ENCODE measurements at places on chromosomes 5 and 9. TPM values are rescaled to one million over a fixed set of nuclear protein-coding genes. Genes with fewer than 3 reads are reported as not detected.

Gene LURAP1L
- 32.7 TPM for total RNA-seq

- peak within 1 kb of the TSS; percentile 71 for H3K27ac ChIP-seq
- H3K27me3 ChIP-seq, result peaks cover 6% of the 10 kb centered on the region
- peak; percentile 88 for DNase-seq
These were observed at the start of gene RXRA for GRCh38 chr9:134325813-134326723. Gene RXRA, plus strand, starts transcription at chr9:134326455. Its CDS starts 177 bp downstream, at chr9:134326632.

GRCh38 chr5:150107909-150108447, 21.6 kb upstream of the CSF1R start:
- H3K4me1 ChIP-seq, result peaks cover 37% of the 10 kb centered on the region
- no peak for DNase-seq
- H3K27ac ChIP-seq, result peak overlapping the region; percentile 94

- DNase-seq, result no peak
- no peaks in the 10 kb centered on the region for H3K27me3 ChIP-seq
- H3K36me3 ChIP-seq, result peaks cover 30% of the 10 kb centered on the region
- no peak overlapping the region for H3K4me3 ChIP-seq
These were observed 21.6 kb downstream of the NFX1 start for GRCh38 chr9:33311953-33312352.

DNA sequence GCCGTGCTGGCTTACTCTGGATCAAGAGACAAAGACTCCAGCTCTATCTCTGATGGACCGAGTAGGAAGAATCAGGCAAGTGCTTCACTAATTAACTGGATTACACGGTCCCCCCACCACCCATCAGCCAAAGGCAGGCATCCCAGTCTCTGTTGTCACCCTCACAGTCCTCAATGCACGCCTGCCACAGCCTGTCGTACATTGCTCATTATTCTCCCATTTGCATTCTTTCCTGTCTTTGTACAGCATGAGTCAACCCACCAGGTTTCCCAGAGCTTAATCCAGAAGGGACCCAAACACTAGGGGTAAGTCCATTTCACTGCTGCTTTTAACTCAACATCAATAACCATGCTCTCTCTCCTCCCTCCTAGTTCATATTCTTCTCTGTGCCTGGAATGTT, 44.4 kb downstream of the PCA3 start:
- peaks cover 26% of the 10 kb centered on the region for H3K4me1 ChIP-seq
- H3K27ac ChIP-seq, result no peak overlapping the region
- no peaks in the 10 kb centered on the region for H3K36me3 ChIP-seq
- H3K27me3 ChIP-seq, result peaks cover 9% of the 10 kb centered on the region

Gene SPATA31D4
- total RNA-seq, result not detected

Gene PCA3
- not detected for total RNA-seq

DNA sequence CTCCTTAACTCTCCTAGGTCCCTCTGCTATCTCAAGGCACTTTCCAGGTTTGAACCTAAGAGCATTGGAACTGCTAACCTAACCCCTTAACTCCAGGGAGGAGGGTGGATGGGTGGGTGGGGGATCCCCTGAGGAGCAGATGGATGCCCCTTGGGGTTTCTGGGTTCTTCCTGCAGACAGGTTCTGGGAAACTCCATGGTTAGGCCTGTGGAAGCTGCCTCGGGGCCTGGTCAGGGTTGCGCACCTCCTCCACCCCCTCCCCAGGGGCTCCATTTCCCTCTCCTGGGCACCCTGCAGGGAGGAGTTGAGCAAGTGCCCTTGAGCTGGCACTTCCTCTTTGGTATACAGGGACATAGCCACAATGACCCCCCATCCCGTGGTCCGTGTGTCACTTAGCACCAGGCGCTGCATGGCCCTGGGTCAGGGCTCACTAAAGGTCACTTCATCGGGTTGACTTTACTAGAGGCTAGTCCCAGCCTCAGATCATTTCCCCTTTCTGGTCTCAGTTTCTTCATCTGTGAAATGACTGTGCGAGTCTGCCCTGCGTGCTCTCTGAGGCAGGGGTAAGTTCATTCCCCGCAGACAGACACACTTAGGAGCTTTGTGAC, 16.0 kb downstream of the CXXC5 start:
- H3K27ac ChIP-seq, result no peak overlapping the region
- DNase-seq, result no peak
- no peak overlapping the region for H3K4me3 ChIP-seq
- no peaks in the 10 kb centered on the region for H3K27me3 ChIP-seq
- peaks cover 33% of the 10 kb centered on the region for H3K4me1 ChIP-seq

- H3K4me3 ChIP-seq, result peak overlapping the region; percentile 23
- peak; percentile 55 for DNase-seq
- peaks cover 65% of the 10 kb centered on the region for H3K4me1 ChIP-seq
- peak overlapping the region; percentile 77 for H3K27ac ChIP-seq
- H3K36me3 ChIP-seq, result peaks cover 6% of the 10 kb centered on the region
These were observed 4.9 kb downstream of the SMIM3 start for GRCh38 chr5:150783422-150783928.

GRCh38 chr5:11355491-11355890, 548.8 kb downstream of the CTNND2 start:
- no peaks in the 10 kb centered on the region for H3K36me3 ChIP-seq
- no peaks in the 10 kb centered on the region for H3K4me1 ChIP-seq
- no peak overlapping the region for H3K27ac ChIP-seq
- H3K4me3 ChIP-seq, result no peak overlapping the region
- no peak for DNase-seq

DNA sequence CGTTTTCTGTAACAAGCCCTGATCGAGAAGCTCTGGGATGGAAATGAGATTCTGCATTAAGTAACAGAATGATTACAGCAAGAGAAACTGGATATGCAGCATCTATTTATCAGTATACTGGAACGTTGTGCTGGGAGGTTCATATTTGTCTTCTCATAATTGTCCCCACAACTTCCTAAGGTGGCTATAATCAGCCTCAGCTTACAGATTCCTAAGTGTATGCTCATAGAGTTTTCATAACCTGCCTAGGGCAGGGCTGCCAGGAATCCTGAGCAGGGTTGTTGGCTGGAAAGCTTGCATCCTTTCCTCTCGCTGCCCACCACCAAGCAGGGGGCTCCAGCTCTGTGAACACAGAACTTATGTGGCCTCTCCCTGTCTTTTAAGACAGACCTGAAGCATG, 70.2 kb downstream of the FNBP1 start:
- no peak overlapping the region for H3K27ac ChIP-seq
- DNase-seq, result no peak
- H3K4me1 ChIP-seq, result peaks cover 11% of the 10 kb centered on the region
- H3K4me3 ChIP-seq, result no peak overlapping the region
- peaks cover 21% of the 10 kb centered on the region for H3K36me3 ChIP-seq

Gene PPP2R2B
- 19.7 TPM for total RNA-seq

Gene FRMPD1
- total RNA-seq, result 0.50 TPM

DNA sequence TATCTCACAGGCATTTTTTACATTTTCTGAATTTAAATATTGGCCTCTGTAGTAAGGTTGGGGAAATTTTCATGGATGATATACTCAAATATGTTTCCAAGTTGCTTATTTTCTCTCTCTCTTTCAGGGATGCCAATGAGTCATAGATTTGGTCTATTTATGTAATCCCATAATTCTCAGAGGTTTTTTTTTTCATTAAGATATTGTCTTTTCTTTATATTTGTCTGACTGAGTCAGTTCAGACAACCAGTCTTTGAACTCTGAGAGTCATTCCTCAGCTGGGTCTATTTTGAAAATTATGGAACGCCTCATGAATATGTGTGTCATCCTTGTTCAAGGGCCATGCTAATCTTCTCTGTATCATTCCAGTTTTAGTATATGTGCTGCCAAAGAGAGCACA, 223.2 kb downstream of the PCSK1 start:
- no peak overlapping the region for H3K27ac ChIP-seq
- H3K27me3 ChIP-seq, result no peaks in the 10 kb centered on the region
- DNase-seq, result no peak
- no peaks in the 10 kb centered on the region for H3K4me1 ChIP-seq
- H3K4me3 ChIP-seq, result no peak overlapping the region

Gene DMRT2
- total RNA-seq, result 0.45 TPM

Gene SPAAR
- total RNA-seq, result 0.14 TPM

Gene NIM1K
- 0.22 TPM for total RNA-seq

DNA sequence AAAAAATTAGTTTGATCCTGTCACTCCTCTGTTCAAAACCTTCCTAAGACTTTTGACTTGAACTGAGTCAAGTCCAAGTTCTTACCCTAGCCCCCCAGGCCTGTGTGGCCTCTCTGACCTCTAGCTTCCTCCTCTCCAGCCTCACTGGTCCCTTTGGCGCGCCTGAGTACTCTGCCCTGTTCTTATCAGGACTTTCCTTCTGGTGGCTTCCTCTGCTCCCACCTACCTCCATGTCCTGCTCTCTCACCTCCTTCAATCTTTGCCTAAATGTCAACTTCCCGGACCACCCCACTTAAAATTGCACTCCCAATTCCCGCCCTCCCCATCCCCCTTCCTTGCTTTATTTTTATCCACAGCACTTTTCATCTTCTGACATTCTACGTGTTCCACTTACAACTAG, 526.1 kb upstream of the KLF4 start:
- no peaks in the 10 kb centered on the region for H3K27me3 ChIP-seq
- H3K27ac ChIP-seq, result no peak overlapping the region
- no peaks in the 10 kb centered on the region for H3K4me1 ChIP-seq
- DNase-seq, result no peak
- H3K36me3 ChIP-seq, result no peaks in the 10 kb centered on the region

Gene PAEP
- total RNA-seq, result not detected

DNA sequence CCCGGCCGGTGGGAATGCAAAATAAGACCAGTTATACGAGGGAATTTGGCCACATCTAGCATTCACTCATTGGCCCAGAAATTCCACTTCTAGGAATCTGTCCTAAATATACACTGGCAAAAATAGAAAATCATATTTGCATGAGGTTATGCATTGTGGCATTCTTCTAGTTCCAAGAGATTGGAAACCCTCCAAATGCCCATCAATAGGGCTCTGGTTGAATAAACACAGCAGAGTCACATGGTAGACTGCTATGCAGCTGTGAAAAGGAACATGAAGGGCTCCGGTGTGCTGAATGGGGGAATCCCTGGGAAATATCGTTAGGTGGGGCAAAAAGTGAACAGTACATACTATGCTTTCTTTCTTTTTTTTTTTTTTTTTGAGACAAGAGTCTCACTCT, 36.8 kb downstream of the PTGES start:
- H3K4me1 ChIP-seq, result peaks cover 16% of the 10 kb centered on the region
- no peak overlapping the region for H3K4me3 ChIP-seq
- no peak overlapping the region for H3K27ac ChIP-seq
- peaks cover 3% of the 10 kb centered on the region for H3K27me3 ChIP-seq
- DNase-seq, result no peak

DNA sequence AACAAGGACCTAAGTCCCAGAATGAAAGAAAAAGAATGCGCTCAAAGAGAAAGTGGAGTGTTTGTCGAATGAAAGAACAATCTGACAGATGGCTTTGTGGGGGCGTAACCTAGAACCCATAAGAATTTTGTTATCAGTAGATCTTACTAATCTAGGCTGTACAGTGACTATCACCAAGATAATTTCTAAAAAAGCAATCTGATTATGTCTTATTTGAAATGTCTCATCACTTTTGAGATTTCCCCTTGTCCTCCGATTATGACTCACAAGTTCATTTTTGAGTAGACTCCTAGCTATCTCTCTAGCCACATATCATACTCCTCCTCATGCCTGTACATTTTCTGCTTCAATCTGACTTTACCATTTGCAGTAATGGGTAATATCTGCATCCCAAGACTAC, 135.6 kb upstream of the SMARCA2 start:
- no peaks in the 10 kb centered on the region for H3K36me3 ChIP-seq
- DNase-seq, result no peak
- no peak overlapping the region for H3K27ac ChIP-seq
- no peak overlapping the region for H3K4me3 ChIP-seq
- no peaks in the 10 kb centered on the region for H3K4me1 ChIP-seq
- no peaks in the 10 kb centered on the region for H3K27me3 ChIP-seq

Gene FST
- 12.7 TPM for total RNA-seq

DNA sequence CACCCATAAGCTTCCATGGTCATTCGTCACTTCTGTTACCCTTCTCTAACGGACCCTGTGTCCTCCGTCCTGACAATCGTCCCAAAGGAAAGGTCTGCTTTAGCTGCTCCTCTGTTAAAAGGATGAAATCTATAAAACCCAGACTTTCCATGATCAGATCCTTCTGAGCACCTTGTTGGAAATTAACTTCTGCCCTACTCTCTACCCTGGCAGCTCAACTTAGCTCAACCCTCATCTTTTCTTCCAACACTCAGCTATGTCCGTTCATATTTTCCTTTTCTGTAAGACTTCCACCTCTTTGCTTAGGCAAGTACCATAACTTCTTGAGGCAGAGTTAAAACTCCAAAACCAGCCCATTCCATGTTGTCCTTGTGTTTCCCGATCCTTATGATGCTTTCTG, 205.4 kb downstream of the SPATA31A6 start:
- no peak overlapping the region for H3K27ac ChIP-seq
- H3K4me1 ChIP-seq, result no peaks in the 10 kb centered on the region
- no peak overlapping the region for H3K4me3 ChIP-seq
- H3K27me3 ChIP-seq, result no peaks in the 10 kb centered on the region
- H3K36me3 ChIP-seq, result no peaks in the 10 kb centered on the region

DNA sequence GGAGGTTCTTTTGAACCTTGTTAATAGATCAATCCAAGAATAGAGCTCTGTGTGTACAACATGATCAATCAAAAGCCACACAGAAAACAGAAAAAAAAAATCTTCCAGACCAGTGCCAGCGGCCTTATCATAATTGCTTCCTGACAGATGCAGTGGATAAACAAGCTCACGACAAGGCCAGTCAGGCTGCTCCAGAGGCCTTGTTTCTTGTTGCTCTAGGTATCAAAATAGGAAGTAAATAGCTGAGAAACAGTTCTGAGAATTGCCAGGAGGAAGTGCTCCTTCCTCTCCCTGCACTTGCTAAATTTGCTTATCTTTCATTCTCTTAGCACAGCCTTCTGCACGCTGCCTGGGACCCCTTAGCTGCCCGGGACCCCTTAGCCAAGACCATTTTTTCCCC, 199.0 kb upstream of the TARS1 start:
- H3K36me3 ChIP-seq, result no peaks in the 10 kb centered on the region
- no peak for DNase-seq
- H3K4me1 ChIP-seq, result peaks cover 30% of the 10 kb centered on the region
- peaks cover 89% of the 10 kb centered on the region for H3K27me3 ChIP-seq
- H3K4me3 ChIP-seq, result no peak overlapping the region

- no peaks in the 10 kb centered on the region for H3K36me3 ChIP-seq
- H3K27me3 ChIP-seq, result no peaks in the 10 kb centered on the region
- H3K27ac ChIP-seq, result peak overlapping the region; percentile 41
- no peak overlapping the region for H3K4me3 ChIP-seq
These were observed 86.5 kb upstream of the NEURL1B start for GRCh38 chr5:172554562-172554961.

Gene GLDC
- 2.0 TPM for total RNA-seq

GRCh38 chr9:130660683-130661450, 3.5 kb upstream of the PRDM12 start:
- H3K27me3 ChIP-seq, result peaks cover 97% of the 10 kb centered on the region
- DNase-seq, result no peak
- peaks cover 3% of the 10 kb centered on the region for H3K36me3 ChIP-seq
- H3K4me3 ChIP-seq, result no peak overlapping the region
- peaks cover 20% of the 10 kb centered on the region for H3K4me1 ChIP-seq
- H3K27ac ChIP-seq, result no peak overlapping the region

- peak overlapping the region; percentile 43 for H3K4me3 ChIP-seq
- peak; percentile 61 for DNase-seq
- no peaks in the 10 kb centered on the region for H3K27me3 ChIP-seq
These were observed 31.2 kb downstream of the FGF18 start for GRCh38 chr5:171450423-171451331.

Gene PCDHB12
- 6.1 TPM for total RNA-seq

GRCh38 chr5:107063511-107063910, 607.2 kb downstream of the EFNA5 start:
- H3K4me1 ChIP-seq, result peaks cover 12% of the 10 kb centered on the region
- no peaks in the 10 kb centered on the region for H3K27me3 ChIP-seq
- no peak overlapping the region for H3K4me3 ChIP-seq
- no peak overlapping the region for H3K27ac ChIP-seq
